ENCODE measurements at places on chromosomes 11 and 22.

GRCh38 chr11:94866936-94867795 lies 99.0 kb downstream of the AMOTL1 start:
- no peak for DNase-seq

- no peak for DNase-seq
These were observed 1272.2 kb downstream of the LRRC4C start for GRCh38 chr11:40187295-40187694.

- no peak for DNase-seq
These were observed 781 bp upstream of the TEF start for GRCh38 chr22:41380993-41381328.

DNA sequence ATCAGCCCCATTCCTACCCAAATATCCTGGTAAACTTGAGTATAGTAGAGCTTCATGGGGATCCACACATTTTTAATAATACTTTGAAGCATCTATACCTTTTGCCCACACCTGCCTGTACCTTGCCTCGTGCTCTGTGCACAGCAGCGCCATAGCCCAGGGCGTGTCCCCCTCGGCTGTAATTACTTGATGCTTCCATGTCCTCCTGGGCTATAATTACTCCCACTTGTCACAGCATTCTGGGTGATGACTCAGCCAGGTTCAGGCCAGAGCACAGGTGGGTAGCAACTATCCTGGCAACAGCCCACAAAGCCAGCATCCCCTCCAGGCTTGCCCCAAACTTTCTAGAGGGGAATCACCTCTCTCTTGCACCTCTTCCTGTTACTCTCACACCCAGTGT lies 23.7 kb upstream of the SLC36A4 start:
- no peak for DNase-seq
